Natural killer cell (primary cell): ENCODE measurements at places on chromosomes 4 and X. TPM values are rescaled to one million over a fixed set of nuclear protein-coding genes. Genes with fewer than 3 reads are reported as not detected.

DNA sequence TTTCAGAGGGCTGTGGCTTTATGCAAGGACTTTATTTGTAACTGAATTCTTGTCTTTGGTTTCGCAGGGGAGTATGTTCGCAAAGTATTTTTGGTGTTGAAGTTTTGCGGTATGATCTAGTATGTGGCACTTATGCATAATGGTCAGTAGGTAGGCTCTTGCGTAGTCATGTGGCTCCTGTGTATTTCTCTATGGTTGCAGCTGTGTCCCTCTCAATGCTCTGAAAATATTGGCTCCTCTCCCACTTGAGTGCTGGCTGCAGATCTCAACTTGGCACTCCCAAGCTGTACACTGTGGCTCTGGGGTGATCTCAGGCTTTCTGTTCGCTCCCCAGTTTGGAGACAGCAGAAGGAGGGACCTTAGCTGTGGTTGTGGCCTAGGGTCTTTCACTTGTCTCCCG is 24.8 kb downstream of the ARMCX5 start:
- no peak for DNase-seq

DNA sequence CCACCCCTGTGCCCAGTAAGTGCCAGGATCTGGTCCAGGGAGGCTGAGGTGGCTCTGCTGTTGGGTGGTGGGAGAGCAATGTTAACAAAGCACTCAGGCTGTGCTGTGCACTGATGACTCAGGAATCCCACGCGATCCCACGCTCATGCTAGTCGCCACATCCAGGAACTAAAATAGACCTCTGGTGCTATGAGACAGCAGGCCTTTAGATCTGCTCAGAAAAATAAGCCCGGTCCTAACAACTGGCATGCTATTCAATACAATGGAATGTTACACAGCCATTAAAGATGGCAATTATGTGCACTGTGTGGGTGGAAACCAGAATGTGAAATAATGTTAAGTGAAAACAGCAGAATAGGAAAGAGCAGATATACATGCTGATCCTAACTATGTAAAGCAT is 26.0 kb downstream of the ARL13A start:
- no peak for DNase-seq

DNA sequence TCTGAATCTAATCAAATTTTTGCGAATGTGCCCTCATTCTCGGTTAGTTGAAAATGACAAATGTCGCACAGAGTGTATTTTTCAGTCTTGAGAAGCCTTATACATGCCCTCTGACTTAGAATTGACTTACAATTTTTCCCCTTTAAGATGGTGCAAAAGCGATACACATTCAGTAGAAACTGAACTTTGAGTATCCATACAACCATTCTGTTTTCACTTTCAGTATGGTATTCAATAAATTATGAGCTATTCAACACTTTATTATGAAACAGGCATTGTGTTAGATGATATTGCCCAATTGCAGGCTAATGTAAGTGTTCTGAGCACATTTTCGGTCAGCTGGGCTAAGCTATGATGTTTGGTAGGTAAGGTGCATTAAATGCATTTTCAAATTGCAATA is 43.4 kb downstream of the SLC9A7 start:
- DNase-seq = no peak

GRCh38 chr4:87006676-87007527 is 72.1 kb downstream of the AFF1 start:
- peak; percentile 94 for DNase-seq

Gene PITX2
- not detected for total RNA-seq

Gene SMIM14
- total RNA-seq = 21.8 TPM

DNA sequence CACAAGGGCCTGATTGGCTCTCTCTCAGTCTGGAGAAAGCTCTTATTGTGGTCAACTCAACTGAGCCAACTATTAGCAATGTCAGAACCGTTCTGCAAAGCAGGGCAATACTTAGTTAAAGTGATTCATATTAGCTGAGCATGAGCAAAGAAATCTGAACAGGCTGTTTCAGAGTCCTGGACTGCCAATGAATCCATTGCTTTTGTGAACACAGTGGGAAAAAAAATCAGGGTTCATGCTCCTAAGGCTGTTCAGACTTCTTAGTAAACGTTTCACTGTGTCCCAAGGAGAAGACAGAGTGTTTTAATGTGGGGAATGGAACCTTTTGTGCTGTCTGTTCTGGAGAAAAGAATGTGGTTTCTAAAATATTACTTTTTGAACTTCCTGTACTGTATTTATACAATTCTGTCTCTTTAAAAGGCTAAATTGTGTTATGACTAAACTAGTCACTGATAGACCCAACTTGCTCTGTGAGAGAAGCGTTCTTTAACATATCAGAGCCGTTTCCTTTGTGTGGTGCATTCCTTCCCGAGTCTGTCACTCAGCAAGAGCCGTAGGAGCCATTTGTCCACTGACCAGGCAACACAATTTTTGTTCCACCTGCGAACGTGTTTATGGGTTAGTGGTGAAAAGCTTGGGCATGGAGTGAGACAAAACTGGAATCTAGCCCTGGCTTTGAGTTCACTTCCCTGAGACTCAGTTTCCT is 366.1 kb downstream of the FBXO8 start:
- DNase-seq = no peak

GRCh38 chr4:13588954-13589353 is 38.6 kb downstream of the BOD1L1 start:
- no peak for DNase-seq

DNA sequence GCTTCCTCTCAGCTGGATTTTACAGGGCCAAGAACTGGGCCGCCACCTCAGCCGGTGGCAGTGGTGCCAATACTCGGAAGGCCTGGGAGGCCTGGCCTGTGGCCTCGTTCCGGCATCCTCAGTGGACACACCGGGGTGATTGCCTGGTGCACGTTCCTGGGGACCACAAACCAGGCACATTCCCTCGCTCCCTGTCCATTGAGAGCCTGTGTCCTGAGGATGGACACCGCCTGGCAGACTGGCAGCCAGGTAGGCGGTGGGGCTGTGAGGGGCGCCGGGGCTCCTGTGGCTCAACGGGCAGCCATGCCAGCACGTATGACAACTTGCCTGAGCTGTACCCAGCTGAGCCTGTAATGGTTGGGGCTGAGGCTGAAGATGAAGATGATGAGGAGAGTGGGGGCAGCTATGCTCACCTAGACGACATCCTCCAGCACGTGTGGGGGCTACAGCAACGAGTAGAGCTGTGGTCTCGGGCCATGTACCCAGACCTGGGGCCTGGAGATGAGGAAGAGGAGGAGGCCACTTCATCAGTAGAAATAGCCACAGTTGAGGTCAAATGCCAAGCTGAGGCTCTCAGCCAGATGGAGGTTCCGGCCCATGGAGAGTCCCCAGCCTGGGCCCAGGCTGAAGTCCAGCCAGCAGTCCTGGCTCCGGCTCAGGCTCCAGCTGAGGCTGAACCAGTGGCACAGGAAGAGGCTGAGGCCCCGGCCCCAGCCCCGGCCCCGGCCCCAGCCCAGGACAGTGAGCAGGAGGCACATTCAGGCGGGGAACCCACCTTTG is 70.4 kb downstream of the STARD8 start:
- no peak for DNase-seq

GRCh38 chr4:183248201-183248600 is 71.9 kb downstream of the CLDN22 start:
- no peak for DNase-seq

DNA sequence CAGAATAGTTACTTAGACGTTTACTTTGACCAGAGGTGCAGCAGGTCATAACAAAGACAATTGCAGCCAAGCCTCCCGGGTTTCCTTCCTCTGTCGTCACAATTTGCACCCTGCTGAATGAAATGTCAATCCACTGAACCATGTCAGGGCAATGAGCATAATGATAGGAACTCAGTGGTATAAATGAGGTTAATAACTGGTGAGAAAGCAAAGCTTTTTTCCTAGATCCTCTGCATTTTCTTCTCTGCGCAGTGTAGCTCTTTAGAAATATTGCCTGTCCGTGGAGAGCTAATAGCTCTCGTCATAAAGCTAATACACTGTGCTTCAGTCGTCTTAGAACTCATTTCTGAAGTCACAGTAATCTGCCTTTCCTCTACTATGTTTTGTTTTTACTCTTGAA is 1960.1 kb upstream of the ADGRL3 start:
- DNase-seq = no peak

DNA sequence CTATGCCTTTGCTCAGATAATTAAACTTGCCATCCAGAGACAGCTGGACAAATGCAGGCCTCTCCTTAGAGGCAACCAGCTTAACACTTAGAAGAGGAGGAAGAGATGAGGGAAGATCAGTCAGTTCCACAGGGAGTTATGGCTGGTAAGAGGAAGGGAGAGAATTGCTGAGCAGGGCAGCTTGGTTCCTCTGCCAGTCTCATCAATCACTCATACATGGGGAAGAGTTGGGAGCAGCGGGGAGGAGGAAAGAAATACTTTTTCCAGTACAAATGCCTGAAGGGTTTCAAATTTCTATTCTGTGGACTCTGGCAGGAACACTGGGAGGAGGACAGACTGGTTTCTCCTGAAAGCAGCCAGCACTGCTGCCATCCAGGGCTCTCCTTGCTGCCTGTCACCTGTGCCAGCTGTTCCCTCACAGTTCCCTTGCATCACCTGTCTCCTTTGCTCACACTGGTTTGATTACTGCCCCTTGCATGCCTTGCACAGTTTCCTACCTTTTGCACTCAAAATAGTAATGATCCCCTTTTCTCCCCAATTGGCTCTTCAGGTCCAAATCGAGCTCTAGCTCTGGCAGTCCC is 59.5 kb downstream of the PGRMC2 start:
- no peak for DNase-seq

Gene STATH
- total RNA-seq = not detected

DNA sequence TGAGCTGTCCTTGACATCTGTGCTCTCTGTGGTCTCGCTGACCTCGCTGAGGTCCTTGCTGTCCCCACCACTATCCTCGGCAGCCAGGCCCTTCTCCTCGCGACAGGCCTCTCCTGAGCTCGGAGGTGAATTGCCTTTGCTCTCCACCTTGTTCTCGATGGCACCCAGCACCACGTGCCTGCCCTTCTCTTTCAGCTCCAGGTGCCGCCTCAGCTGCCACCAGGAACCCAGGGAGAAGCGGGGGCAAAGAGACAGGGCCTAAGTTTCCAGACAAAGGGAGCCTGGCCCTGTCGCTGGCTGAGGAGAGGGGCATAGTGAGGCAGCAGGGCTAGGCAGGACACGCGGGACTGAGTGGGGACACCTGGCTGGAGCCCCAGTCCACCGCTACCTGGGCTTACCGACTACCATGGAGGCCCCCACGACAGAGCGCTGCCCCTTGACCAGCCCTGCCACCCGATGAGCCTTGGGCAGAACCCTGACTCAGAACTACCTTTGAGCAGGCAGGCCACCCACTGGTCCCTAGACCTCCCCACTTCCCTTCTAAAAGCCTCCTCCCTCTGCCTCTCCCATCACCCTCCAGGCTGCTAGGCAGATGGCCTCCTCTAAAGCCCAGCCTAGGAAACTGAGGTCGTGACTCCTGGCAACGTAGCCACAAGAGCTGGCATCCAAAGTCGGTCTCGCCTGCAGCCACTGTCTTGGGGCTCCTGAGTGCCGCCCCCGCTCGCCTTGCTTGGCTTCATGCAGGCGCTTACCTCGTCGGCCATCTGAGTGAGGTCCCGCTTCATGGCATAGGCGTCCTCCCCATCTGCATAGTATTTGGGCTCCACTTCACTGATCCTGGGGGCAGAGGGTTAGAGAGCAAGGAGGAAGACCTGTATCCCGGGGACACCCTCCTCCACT is 4.2 kb upstream of the ARHGAP4 start:
- no peak for DNase-seq

DNA sequence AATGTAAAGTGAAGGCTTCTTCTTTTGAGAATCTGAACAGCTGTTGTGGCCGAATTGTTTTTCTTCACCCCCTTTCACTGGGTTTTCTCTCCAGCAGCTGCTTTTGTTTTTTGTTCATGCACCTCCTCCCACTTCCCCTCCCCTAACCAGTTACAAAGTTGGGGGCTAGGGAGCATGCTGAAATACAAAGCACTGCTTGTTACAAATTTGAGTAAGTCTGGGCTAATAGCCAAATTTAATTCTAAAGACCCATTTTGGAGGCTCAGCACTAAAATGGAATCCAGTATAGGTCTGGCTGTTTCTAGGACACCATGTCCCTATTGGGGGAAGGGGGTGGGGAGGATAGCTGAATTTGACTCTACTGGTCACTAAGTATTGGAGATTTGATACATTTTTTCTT is 89.2 kb upstream of the GPM6B start:
- no peak for DNase-seq

DNA sequence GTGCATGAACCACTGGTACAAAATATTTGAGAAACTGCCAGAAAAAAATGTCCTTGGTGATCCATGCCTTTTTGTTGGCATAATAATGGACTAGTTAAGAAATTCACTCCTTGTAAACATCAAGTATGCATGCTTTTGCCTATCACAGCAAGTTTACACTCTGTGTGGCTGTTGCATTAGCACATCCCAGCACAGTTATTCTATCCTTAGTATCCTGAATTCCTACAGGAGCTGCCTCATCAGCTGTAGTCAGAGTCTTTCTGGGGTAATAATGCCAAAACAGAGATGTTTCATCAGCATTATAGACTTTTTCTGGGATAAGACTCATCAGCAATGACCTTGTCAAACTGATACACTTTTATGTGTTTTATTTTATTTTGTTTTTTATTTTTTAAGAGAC is 82.8 kb downstream of the CHIC2 start:
- no peak for DNase-seq

DNA sequence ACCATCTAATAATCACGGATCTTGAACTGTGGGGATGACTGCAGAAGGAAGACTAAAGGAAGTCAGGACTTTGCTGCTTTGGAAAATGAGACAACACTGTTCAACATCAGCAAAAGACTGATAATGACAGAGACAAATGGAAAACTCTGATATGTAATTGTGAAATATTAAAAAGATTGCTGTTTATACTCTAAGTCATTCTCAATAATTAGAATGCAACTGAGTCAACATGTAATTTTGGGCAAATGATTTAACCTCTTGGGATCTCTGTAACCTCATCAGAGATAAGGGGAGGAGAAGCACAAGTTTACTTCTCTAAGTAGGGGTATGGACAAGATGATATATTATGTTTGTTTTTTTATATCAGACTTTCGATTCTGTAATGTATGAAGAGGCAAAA is 121.9 kb downstream of the GASK1B start:
- DNase-seq = no peak

DNA sequence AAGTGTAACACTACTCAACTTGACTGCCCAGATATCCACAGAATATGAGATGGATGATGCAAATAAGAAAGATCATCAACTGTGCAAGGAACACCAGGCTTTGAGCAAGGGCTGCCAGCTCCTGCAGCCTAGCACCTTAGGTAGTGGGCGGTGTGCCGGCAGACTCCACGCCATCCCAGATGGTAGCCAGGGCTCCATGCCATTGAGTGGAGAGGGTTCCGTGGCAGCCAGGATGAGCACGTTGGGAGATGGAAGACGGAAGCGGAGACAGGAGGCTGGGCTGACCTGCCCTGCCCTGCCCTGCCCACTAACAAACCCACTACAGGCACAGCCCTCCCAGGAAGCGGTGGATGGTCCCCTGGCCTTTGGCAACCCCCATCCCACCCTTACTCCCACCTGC is 51.9 kb downstream of the TMPRSS11F start:
- DNase-seq = no peak

Gene MTNR1A
- total RNA-seq = not detected

GRCh38 chrX:48489892-48490291 is 13.9 kb downstream of the FTSJ1 start:
- DNase-seq = no peak
